ENCODE measurements at places on chromosomes 6 and 20.

DNA sequence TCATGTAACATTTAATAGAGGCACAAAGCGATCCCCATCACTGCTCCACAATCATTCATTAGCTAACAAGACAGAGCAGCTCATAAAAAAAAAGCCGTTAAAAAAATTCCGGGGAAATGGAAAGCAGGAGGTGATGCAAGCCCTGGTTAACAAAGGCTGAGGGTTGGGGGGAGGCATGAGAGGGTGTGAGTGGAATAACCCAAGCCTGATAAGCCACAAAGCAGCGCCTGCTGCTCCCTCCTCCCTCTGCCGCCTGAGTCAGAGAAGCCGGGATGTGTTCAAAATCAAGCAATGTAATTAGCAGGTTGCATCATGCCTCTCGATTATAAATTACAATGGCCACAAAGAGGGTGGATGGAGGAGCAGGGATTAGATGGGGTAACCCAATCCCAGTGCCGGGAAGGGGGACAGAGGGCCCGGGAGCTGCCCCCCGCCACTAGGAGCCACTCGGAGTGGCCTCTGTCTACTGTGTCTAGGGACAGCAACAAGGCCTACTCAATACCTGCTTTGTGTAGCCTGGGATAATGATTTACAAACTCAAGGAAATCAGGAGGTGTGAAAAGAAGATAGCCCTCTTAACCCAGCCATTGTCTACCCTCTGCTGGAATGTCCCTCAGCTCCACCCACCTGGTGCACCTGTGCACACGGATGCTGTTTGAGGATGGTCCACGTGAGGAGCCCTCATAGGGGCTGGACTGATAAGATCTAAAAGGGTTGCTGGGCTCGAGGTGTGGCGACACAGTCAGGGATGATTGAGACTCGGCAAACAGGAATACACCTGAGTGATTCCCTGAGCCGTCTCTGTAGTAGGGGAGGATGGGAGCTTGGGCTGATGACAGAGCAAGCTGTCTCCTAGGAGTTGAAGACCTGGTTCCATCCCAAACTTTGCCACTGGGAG lies 156.9 kb downstream of the VEGFA start:
- DNase-seq: peak; percentile 29

GRCh38 chr20:5260889-5261288 lies 55.9 kb downstream of the PROKR2 start:
- DNase-seq: no peak

DNA sequence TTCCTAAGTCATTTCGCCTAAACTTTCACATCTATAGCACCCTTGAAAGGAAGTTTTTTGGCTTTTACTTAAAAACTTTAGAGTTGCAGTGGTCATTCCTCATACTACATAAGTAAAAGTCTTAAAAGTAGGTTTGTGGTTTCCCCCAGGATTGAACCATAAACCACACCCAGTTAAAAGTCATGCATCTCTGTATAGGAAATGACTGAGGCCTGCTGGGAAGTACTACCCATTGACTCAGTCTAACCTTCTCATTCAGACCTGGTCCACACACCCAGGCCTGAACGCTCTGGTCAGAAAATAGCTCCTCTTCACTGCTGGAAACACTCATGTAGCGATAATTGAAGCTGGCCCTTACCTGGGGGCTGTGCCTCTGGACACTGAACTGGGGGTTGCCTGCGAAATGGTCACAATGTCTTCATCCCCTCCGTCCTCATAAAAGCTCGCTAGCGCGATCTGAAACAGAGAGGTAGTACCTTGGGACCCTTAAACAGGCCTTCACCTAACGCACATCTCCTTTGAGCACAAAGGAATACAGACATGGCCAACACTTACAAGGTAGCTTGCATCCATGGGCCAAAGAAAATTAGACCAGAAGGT lies 2.6 kb downstream of the NSFL1C start:
- DNase-seq: no peak

GRCh38 chr20:25117990-25118389 lies 36.0 kb upstream of the VSX1 start:
- DNase-seq: no peak

DNA sequence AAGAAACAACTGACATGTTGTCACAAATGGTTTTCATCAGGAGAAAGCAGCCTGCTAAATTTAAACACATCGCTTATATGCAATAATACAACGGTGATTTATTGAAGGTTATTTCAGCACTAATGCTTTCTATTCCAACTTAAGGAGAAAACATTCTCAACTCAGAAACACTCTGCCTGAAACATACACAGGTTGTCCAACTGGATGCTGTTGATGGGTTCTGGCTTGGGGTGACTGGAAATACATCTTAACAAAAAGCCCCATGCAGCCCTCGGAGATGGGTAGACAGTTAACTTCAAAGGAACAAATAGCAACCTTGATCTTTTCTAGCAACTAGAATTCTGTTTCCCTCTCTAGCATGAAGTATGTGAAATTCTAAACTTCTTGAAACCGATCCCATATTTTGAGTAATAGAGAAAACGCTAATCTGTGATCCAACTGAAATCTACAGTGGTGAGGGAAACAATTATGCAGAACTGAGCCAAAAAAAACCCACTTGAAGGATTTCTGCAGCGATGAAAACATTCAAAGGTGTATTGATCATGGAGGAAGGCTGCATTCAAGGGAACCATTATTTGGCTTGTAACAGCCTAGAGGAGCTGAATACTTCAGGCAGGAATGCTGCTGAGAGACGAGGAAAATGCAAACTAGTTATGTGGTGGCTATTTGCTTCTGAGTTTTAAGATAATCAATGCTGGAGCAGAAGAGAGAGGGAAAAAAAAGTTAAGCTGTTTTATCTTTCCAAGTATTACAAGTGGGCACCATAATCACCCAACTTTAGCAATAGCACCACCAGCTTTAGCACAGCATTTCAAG lies 6.9 kb downstream of the ZMYND8 start:
- no peak for DNase-seq

GRCh38 chr20:63089051-63089907 lies 82.5 kb upstream of the BHLHE23 start:
- DNase-seq: peak; percentile 32

DNA sequence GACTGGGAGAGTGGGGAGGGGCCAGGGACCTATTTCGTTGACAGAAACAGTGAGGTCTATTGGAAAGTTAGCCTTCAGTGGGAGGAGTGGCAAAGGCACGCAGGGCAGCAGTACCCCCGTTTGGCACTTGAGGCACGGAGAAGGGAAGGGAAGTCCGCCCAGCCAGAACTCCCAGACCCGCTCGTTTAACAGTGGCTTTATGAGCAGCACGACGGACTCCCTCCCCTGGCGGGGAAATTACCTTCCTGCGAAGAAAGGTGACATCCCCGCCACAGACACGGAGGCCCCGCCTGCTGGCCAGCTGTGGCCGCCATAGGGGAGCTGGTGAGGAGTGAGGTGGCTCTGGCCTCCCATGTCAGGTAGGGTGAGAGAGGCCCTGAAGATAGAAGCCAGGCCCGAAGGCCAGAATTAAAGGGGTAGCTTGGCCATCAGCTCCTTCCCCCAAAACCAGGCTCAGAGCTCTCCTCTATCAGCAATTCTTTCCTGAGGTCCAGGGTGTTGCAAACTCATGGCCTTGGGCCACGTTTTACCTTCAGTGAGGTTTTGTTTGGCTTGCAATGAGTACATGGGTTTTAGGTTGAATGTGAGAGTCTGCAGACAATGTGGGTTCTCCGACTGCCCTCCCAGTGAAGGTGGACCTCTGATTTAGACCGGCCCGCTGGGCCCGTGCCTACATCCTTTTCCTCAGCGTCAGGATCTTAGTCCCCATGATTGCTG lies 123.7 kb downstream of the MRPL14 start:
- no peak for DNase-seq

- DNase-seq: peak; percentile 91
Observed at GRCh38 chr6:72466971-72467566, 154.8 kb upstream of the KCNQ5 start.

GRCh38 chr6:44788387-44788981 lies 401.0 kb downstream of the CDC5L start:
- DNase-seq: no peak

Measured in NCI-H748 treated with DMSO at 0.1 percent for 48 hours (cell line).